SHP77 treated with DMSO at 0.1 percent for 48 hours (cell line): ENCODE measurements at places on chromosomes 7 and 10.

- DNase-seq: no peak
Measured at GRCh38 chr10:114920459-114920858, 17.5 kb upstream of the TRUB1 start.

DNA sequence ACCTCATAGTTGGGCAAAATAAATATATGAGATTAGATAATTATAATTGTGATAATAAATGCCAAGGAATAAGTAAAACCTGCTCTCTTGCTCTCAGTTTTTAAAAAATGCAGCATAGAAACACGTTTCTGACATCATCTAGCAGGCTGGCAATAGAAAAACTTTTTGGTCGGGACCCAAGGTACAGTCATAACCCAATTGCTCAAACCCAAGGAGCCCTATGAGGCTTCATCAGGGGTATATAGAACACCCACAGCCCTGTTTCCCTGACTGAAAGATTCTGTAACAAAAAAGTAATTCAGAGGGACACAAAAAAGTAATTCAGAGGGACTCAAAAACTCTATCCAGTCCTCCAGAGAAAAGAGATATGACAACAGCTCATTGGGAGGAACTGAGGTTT, 3.8 kb downstream of the PDE1C start:
- no peak for DNase-seq

DNA sequence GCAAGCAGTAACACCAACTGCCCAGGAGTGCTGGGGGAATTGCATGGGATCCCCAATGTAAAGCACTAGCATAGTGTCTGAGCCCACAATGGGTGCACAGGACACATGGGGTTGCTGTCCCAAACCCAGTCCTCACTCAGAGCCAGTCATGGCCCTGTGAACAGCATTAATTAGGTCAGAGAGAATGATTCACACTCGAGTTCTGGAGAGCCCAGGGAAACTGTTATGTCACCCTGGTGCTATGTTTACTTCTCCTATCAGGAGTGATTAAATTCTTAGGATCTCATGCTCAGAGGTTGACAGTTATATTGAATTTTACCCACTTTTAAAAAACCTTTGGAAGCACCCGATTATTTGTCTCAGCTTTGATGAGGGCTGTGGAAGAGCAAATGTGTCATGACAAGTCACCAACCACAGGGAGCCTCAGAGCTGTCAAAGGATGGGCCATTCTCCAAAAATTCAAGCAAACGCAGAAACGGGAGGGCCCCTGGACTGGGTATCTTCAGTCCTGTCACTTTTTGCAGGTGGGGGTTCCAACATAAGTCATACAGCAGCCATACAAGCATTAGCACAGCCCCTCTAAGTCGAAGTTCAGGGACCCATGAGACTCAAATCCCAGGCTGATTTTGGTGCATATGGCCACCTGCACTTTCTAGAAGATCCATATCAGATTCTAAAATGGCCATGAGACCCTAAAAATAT, 1.3 kb upstream of the RASSF4 start:
- DNase-seq: no peak

DNA sequence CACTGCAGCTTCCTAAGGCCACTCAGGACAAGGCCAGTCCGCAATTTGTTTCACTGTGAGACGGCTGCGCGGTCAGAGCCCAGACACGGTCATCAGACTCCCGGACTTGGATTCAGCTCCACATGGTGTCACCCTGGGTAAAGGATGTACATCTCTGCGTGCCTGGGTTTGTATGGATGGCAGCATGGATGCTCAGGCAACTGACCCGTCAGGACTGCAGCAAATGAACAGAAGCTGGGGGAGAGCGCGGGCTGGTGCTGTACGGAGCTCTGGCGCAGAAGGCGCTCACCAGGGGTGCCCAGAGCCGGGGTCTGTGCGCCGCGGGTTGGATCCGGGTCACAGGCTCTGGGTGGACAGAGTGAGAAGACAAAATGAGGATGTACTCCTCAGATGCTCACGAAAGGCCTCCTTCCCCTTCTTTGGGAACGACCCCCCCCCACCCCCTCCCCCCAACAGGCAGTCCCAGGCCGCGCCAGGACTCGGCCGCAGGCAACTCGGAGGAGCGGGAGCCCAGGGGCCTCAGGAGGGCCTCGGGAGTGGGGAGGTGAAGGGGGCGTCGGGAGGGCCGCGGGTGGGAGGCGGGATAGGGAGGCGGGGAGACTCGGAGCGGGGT, 92.4 kb downstream of the CXCL12 start:
- DNase-seq: no peak

DNA sequence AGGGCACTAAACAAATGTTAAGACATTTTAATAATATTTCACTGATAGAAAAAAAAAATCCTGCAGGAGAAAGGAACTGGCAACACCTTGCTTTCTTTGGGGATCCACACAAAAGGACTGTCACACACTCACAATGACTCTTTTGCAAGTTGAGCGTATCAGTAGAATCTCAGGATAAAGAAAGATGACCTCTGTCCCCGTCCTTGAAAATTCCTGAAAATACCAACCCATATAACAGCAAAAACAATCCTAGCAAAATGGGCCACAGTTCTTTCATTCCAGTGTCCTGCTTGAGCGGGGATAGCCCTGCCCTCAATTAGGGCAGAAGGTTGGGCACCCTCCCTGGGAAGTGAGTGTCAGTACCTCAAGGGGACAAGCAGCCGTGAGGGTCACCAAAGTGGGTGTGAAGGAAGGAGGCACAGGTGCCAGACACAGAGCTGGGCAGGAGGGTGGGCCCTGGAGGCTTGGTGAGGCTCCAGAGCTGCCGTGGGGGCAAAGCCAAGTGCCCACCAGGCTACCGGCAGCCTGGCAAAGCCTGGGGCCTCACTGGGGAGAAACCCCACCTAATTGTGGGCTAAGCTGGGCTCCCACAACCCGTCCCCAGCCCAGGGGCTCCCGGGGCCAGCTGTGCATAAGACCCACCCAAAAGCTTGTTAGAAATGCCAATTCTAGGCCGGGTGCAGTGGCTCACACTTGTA, 2.8 kb downstream of the WDR86 start:
- no peak for DNase-seq

DNA sequence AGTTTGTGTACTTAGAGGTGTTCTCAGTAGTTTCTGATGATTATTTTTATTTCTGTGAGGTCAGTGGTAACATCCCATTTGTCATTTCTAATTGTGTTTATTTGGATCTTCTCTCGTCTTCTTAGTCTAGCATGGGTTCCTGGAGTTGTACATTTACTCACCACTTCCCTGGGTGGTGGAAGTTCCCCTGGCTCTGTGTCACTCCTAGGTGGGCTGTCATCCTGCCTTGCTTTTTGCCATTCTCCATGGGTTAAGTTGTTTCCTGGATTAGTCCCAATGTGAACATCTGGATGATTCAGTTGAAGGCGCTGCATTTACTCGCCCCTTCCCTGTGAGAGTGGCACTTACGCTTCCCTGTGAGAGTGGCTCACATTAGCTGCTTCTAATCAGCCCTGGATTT, 48.2 kb downstream of the GSAP start:
- DNase-seq: no peak

DNA sequence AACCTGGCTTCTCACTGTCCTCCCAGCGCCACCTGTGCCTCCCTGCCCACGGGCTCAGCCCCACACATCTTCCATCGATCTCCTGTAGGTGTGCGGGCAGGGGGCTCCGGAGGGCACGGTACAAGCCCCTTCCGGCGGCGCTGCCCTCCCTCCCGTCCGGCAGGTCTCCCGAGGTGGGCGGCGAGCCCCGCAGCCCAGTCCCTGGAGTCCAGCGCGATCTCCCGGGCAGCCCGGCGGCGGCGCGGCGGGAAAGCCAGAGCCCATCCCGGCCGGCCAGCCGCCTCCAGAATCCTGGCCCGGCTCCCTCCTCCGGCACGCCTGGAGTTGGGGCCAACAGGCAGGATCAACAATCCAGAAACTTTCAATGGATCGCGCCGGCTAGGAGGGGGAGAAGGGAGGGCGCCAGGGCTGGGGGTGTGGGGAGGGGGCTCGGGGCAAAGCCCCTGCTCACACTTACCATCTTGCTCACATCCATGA, 100.1 kb downstream of the HIP1 start:
- no peak for DNase-seq

DNA sequence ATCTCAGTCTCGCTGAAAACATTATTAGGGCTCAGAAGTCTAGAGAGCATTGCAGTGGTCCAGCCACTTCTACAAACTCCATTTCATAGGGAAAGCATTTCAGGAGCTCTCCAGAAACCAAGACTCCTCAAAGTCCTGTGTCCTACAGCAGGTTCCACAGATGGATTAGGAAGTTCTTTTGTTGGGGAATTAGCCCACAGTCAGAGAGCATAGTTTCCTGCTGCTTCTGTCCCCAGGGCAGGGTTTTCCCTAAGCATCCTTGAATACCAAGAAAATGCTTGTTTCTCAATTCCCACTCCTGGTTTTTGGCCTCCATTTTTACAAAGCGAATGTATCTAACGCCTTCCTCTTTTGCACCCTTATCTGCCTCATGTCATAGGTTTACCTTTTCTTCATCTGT, 235.9 kb upstream of the PODXL start:
- no peak for DNase-seq

DNA sequence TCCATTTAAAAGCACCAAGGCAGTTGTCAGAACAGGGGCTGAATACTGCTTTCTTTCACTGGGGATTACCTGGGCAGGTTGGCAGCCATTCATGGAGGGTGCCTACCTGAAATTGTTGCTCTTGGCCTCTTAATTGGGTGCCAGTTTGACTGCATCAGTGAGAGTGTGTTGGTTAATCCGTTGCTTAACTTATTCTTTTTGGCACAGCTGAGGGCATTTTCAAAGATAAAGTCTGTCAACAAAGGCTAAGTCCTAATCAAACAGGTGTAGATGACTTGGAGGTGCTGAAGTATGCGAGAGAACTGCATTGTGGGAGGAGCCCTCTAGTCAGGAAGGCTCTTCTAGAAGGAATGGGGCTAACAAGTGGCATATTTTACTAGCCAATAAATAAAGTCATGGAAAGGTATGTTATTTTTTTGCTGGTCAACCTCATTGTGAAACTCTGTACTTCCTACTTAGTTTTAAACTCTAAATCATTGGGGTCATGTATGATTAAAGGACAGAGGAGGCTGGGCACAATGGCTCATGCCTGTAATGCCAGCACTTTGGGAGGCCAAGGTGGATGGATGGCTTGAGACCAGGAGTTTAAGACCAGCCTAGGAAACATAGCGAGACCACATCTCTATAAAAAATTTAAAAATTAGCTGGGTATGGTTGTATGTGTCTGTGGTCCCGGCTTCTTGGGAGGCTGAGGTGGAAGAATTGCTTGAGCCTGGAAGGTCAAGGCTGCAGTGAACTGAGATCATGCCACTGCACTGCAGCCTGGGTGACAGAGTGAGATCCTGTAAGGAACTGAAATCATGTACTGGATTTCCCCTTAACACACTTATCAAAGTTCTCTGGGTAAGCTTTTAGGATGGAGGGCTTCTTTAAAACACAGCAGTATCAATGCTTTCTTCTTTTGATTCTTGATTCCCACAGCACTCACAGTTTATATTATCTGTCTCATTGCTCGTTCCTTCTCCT, 134.1 kb downstream of the LRMDA start:
- DNase-seq: no peak

GRCh38 chr10:133283931-133284330, 7.3 kb upstream of the ADAM8 start:
- DNase-seq: no peak

DNA sequence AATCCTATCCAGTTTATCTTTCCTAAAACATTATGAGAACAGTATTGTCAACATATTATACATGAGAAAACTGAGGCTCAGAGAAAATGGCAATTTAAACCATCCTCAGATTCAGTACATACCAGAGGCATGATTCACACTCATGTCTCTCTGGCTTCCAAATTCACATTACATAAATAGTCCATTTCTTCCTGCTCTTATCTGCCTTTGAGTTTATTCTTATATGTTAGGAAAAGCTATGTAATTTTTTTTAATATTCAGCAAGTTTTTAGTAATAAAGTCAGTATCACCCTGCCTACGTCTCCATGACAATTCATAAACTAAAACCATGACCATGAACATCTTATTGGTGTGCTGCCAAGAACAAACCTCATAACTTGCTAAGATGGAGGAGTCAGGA, 1260.2 kb upstream of the SORCS1 start:
- DNase-seq: no peak

DNA sequence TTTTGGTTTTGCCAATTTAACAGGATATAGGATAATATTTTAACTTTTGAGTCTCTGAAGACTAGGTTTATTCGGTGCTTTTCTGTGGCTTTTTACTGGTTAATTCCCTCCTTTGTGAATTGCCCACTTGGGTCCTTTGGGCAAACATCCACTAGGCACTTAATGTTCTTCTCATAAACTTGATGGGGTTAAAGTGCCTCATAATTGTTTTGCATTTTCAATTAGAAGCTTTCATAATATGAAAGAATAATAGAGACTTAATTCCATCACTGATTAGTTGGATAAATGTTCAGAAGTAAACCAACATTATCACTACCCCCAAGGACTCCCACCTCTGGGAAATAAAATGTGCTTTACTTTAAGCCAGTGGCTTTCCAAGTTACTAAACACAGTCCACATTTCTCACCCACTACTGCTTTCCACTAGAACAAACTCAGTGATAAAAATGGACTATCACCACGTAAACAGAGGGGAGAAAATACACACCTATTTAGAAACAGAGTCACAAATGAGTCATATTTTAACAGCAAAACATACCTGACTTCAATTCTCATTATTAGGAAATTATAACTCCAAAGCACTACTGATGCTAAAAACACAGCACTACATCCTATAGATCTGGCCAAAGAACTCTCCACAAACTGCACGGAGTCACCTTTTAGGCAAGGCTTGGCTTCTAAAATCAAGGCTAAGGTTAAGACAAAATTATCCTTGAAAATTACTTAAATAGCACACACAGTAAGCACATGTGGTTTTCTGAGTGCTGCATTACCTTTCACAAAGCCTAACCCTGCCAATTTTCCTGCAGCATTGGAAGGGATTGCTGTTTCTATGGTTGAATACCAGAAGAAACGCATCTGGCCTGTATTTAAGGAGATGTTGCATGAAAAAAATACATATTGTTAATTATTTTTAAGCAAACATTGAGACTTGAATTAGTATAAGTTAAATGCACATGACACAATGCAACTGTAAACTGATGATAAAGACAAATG, 41.2 kb downstream of the PARD3 start:
- DNase-seq: no peak

DNA sequence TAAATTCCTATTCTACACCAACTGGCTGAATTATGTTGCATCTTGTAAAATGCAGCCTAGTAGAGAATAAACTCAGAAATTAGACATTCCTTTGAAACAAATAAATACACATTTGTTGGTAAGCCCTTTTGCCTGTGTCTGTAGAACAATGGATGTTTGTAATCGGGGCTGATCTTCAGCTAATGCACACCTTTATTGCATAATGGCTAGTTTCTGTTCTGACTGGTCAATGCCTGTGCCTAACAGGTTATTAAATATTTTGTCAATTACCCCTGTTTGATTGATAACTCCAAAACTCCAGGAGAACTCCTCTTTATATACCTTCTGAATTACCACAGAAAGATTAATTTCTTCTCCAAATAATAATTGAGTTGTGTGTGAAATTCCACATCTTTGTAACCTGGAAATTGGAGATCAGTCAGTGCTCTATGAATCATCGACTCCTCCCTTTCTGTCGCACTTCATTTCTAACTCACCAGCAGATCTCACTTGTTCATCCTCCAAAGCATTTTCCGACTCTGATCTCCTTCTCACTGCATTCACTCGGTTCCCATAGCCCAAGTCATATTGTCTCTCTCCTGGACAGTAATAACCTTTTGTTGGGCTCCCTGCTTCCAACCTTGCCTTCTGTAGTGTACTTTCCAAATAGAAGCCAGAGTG, 196.0 kb upstream of the FZD1 start:
- DNase-seq: no peak
